SK-N-DZ (cell line): ENCODE measurements at places on chromosomes 13 and 19.

- DNase-seq = no peak
Observed at GRCh38 chr13:30268673-30269072, 38.7 kb downstream of the KATNAL1 start.

GRCh38 chr19:51546650-51547396, 15.4 kb upstream of the SIGLEC6 start:
- DNase-seq = no peak

DNA sequence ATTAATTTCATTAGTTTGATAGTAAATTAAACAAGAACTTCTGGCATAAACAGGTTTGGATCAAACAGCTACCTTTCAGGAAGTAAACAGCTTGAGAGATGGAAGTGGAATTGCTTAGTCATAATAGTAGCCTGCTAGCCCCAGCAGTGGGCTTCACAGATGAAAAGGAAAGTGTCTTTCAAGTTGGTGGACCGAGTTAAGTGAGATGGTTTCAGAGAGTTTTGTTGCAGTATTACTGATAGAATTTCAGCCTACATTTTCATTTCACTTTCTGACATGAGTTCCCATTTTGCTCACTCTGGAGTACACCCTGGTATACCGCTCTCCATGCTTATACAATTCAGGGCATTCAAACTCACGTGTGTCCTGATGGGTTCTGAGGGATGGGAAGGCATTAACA, 2.0 kb upstream of the PTOV1 start:
- no peak for DNase-seq

DNA sequence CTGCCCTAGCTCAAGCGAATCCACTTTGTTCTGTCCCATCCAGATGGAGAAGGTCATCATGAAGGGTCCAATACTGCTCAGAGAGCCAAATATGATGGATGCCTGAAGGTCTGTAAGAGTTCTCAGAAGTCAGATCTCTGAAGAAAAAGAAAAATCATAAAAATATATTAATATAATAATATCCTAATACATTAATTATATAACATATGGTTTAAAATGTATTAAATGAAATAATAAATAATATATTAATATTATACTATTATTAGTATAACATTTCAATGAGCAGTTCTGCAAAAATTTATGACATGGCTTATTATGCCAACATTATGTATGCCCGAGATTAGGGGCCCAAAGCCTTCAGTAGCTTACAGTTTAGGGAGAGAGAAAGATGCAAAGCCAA, 78.2 kb upstream of the GPR12 start:
- DNase-seq = no peak

DNA sequence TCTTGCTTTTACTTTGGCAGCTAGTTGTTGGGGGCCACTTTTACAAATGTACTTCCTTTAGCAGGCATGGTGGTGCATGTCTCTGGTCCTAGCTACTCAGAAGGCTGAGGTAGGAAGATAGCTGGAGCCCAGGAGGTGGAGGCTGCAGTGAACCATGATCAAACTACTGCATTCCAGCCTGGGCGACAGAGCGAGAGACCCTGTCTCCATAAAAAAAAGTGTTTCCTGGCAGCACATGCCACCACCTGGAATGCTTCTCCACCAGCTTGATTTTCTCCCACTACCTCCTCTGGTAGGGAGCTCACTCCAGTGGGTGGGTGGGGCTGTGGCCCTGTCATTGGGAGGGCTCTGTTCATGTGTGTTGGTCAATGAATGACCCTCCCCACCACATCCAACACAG, 12.5 kb downstream of the FZR1 start:
- no peak for DNase-seq

DNA sequence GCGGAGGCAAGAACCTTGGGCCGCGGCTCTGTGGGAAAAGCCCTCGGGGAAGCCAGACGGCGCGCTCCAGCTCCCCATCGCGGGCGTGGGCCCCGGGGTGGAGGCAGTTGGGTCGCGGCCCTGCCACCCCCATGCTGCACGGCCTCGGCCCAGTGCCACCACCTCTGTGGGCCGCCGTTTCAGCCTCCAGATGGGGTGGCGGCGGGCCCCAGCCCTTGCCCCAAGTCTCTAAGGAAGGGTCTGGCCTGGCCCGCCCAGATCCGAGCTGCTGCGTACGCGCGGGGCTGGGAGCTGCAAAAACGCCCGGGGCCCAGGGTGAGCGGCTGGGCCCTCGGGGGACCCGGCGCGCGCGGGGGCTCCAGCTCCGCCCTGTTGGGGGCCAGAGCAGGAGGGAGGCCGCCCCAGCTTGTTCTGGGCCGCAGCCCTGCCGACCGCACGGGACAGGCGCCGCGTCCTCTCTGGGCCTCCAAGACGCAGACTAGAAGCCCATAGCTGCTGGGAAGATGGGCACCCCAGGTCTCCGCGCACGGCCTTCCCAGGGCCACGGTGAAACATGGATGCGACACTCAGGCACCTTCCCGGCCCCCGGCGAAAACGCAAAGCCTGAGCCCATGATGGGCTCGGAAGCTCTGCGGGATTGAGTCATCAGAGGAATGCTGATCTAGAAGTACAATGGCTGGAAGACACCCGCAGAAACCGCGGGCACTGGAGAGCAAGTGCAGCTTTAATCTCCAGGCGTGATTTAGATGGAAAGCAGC, 110.1 kb downstream of the KCTD15 start:
- DNase-seq = no peak

DNA sequence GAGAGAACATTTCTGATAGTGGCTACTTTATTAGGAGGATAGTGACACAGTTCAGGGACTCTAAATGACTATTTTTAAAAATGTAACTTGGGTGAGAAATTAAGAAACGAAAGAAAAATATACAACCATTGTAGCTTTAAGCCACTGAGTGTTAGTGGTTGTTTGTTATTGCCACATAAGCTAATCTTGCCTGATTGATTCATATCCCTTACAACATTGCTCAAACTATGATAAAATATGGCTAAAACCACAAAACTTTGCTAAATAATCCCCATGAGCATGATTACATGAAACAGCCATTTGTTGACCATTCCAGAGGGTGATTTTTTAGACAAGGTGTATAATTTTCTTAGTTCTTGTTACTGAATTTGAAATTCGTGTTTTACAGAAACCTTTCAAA, 343.4 kb downstream of the SLITRK5 start:
- DNase-seq = no peak

DNA sequence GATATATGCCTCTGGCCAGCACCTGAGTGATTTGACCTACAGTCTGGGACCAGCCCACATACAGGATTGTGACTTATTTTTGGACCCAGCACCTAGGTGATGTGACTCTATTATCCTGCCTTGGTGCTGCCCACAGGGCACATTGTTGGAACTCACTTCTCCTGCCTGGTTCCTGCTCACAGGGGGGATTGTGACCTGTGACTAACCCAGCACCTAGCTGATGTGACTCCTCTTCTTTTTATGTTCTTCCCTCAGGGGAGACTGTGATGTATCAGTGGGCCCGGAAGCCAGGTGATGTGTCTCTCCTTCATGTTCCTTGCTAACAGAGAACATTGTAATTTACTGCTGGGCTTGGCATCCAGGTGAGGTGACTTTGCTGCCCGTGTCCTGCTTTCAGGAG, 63.0 kb upstream of the ZNF724 start:
- DNase-seq = no peak

DNA sequence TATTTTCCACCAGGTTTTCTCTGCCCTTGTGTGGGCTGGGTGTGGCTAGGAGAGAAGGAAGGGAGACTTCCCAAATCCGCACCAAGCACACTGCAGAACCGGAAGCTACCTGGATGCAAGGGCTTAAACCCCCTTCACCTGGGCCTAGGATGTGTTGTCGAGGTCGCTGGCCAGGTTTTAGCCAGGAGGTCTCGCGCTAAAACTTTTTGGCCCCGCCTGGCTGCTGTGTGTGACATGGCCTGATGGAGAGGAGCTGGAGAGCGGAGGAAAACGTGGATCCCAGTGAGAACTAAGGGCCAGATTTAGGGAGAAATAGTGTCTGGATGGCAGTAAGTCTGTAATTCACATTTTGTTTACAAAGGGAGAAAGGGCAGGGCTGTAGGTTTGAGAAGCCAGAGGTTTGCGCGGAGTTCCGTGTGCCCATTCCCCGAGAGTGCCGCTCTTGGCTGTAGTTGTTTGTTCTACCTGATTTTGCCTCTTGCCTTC, 3.1 kb upstream of the TSHZ3 start:
- DNase-seq = no peak

DNA sequence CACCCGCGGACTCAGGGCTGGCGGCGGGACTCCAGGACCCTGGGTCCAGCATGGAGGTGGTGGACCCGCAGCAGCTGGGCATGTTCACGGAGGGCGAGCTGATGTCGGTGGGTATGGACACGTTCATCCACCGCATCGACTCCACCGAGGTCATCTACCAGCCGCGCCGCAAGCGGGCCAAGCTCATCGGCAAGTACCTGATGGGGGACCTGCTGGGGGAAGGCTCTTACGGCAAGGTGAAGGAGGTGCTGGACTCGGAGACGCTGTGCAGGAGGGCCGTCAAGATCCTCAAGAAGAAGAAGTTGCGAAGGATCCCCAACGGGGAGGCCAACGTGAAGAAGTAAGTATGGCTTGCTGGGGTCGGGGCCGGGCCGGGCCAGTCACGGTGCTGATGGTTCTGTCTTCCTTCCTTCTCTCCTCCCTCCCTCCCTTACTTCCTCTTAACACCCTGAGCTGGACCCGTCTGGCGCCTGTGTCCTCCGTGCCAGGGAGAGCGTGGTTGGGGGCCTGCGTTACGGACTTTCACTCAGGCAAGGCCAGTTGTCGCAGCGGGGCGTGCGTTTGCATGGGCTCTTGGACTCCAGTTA, 1.4 kb downstream of the STK11 start:
- DNase-seq = no peak

DNA sequence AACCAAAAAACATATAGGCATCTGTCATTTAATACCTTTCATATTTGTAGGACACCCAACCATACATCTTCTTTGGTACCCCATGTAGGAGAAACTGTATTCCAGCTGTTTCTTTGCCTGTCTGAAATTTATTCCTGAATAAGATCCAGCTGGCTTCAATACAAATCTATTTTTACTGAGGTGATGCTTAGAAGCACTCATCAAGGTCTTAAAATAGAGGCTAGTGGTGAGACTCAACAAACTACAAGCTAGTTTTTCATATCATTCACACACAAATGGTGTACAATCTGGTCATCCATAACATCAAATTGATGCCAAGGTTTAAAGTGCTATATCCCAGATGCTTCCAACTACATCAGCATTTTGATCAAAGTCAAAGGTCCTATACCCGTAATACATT, 1071.3 kb upstream of the MIR17HG start:
- no peak for DNase-seq

- DNase-seq = peak; percentile 6
Observed at GRCh38 chr13:26785838-26786630, 25.4 kb upstream of the GPR12 start.

- peak; percentile 16 for DNase-seq
Observed at GRCh38 chr19:18832306-18833140, 764 bp downstream of the UPF1 start.

DNA sequence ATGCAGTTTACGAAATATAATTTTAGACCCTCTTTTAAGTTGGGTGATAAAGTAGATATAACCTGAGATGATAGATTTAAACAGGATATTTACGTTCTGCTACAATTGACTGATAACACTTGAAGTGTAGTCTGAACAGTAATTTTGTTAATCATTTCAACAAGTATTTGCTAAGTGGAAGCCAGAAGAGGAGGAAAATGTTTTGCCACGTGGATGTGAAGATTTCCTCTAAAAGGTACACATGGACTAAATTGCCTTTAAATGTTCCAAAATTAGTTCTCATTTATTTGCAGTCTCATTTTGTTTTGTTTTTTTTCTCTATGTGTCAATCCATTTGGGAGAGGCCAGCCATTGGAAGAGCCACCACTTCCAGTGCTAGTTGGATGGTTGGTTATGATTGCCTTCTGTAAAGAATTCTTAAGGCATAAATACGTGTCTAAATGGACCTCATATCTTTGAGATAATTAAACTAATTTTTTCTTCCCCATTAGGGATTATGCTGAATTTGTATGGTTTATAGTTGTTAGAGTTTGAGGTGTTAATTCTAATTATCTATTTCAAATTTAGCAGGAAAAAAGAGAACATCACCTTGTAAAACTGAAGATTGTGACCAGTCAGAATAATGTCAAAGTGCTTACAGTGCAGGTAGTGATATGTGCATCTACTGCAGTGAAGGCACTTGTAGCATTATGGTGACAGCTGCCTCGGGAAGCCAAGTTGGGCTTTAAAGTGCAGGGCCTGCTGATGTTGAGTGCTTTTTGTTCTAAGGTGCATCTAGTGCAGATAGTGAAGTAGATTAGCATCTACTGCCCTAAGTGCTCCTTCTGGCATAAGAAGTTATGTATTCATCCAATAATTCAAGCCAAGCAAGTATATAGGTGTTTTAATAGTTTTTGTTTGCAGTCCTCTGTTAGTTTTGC, 2.8 kb downstream of the MIR17HG start:
- no peak for DNase-seq

- no peak for DNase-seq
Observed at GRCh38 chr19:1618157-1619093, 13.2 kb upstream of the UQCR11 start.
